Suprapubic skin (tissue), 4 donors: ENCODE measurements at places on chromosomes 1 and 21. TPM values are rescaled to one million over a fixed set of nuclear protein-coding genes. Genes with fewer than 3 reads are reported as not detected.

Gene DNAJC28
- total RNA-seq: 3.3 TPM

Gene BTG2
- total RNA-seq: 210 TPM

Gene NUDT4B
- 25.1 TPM for total RNA-seq

Gene CD164L2
- 10.0 TPM for total RNA-seq

Gene FCMR
- 0.39 TPM for total RNA-seq

Gene NR5A2
- total RNA-seq: 0.60 TPM

Gene GCSAML
- not detected for total RNA-seq

Gene PRDM15
- 27.5 TPM for total RNA-seq

Gene TIAM1
- total RNA-seq: 71.9 TPM

Gene RIPPLY3
- not detected for total RNA-seq

Gene SIM2
- total RNA-seq: not detected

Gene LRIG2
- 30.4 TPM for total RNA-seq

Gene SLC25A34
- 4.3 TPM for total RNA-seq

Gene XCL2
- not detected for total RNA-seq

Gene SELP
- total RNA-seq: 2.1 TPM

GRCh38 chr1:32342704-32343103 lies 6.7 kb upstream of the MARCKSL1 start:
- DNase-seq: no peak
- no peaks in the 10 kb centered on the region for H3K36me3 ChIP-seq
- peaks cover 24% of the 10 kb centered on the region for H3K4me1 ChIP-seq
- no peak overlapping the region for H3K4me3 ChIP-seq
- no peak overlapping the region for H3K27ac ChIP-seq

DNA sequence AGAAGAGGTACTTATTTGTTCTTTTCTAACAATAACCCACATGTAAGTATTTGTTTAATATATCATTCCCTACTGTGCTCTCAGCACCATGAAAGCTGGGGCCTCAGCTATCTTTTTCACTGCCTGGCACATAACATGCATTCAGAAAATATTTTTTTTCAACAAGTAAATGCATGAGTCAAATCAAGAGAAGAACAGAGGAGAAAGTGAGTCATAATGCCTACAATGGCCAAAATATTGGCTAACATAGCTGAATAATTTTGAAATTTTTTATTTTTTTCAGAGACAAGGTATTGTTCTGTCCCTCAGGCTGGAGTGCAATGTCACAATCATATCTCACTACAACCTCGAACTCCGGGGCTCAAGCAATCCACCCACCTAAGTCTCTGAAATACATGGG lies 252.2 kb upstream of the ADAMTS5 start:
- no peaks in the 10 kb centered on the region for H3K27me3 ChIP-seq
- H3K27ac ChIP-seq: peak overlapping the region; percentile 69
- no peak for DNase-seq
- no peaks in the 10 kb centered on the region for H3K4me1 ChIP-seq
- H3K36me3 ChIP-seq: no peaks in the 10 kb centered on the region

- H3K27ac ChIP-seq: no peak overlapping the region
- peaks cover 7% of the 10 kb centered on the region for H3K4me1 ChIP-seq
- DNase-seq: no peak
- H3K4me3 ChIP-seq: no peak overlapping the region
Measured at GRCh38 chr1:9759939-9760338, 63.8 kb downstream of the CLSTN1 start.

DNA sequence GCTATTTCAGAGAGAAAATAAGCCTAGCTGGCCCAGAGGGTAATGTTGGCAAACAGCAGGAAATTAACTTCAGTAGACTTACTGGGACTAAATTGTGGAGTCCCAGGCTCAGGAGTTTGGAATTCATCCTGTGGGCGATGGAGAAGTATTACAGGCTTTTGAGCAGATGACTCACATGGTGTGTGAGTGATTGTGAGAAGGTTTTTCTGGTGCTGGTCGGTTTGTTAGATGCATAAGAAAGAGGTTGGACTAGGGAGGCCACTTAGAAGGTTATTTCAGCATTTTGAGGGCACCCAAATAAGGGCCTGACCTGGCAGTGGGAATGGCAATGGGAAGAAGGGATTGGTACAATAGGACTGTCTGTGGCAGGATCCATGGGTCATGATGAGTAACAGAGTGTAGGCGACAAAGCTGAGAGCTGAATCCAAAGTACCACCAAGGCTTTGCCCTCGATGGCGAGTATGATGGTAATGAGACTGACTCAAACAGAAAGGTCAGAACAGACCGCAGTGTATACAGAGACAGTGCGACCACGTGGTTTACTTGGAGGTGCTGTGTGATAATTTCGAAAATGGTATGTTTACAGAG lies 69.2 kb upstream of the KIF26B start:
- H3K4me1 ChIP-seq: no peaks in the 10 kb centered on the region
- no peak overlapping the region for H3K4me3 ChIP-seq
- no peaks in the 10 kb centered on the region for H3K27me3 ChIP-seq
- H3K27ac ChIP-seq: no peak overlapping the region
- H3K36me3 ChIP-seq: no peaks in the 10 kb centered on the region

DNA sequence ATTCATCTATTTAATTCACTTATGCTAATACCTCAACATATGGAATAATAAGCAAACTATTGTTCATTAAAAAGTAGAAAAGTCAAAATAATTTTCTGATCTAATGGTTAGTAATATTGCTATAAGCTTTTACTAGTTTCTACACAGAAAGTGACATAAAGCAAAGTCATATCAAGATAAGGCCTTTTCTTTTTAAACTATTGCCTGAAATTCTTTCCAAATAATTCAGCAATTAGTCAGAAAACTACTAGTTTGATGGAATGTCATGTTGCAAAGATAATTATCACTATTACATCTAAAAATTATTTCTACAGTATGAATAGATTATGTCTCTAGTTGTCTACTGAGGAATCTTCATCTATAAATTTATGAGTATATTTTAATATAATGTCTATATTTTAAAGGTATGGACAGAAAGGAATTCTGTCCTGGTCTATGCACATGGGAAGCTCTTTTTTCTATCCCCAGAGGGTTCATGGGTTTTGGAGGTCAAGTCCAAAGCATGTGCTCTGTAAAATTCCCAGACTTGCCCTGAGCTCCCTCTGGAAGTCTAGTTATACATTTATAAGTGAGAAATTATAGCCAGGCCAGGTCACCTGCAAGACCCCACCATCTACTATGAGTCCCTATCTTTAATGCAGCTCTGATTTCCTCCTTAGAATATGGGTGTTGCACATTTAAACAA lies 84.6 kb upstream of the DPYD start:
- H3K27ac ChIP-seq: no peak overlapping the region
- H3K36me3 ChIP-seq: no peaks in the 10 kb centered on the region
- DNase-seq: no peak
- H3K4me1 ChIP-seq: no peaks in the 10 kb centered on the region
- H3K4me3 ChIP-seq: no peak overlapping the region

- no peaks in the 10 kb centered on the region for H3K36me3 ChIP-seq
- DNase-seq: no peak
- no peak overlapping the region for H3K27ac ChIP-seq
- peaks cover 22% of the 10 kb centered on the region for H3K4me1 ChIP-seq
- peaks cover 11% of the 10 kb centered on the region for H3K27me3 ChIP-seq
Measured at GRCh38 chr1:115071012-115071664, 18.2 kb downstream of the TSPAN2 start.

- no peak overlapping the region for H3K4me3 ChIP-seq
- no peak overlapping the region for H3K27ac ChIP-seq
- no peaks in the 10 kb centered on the region for H3K4me1 ChIP-seq
- H3K36me3 ChIP-seq: no peaks in the 10 kb centered on the region
Measured at GRCh38 chr21:16108561-16109075, 378.8 kb downstream of the USP25 start.

GRCh38 chr1:162133566-162133965 lies 64.1 kb downstream of the NOS1AP start:
- no peaks in the 10 kb centered on the region for H3K4me1 ChIP-seq
- H3K27me3 ChIP-seq: no peaks in the 10 kb centered on the region
- no peak overlapping the region for H3K4me3 ChIP-seq
- no peak overlapping the region for H3K27ac ChIP-seq
- no peak for DNase-seq

DNA sequence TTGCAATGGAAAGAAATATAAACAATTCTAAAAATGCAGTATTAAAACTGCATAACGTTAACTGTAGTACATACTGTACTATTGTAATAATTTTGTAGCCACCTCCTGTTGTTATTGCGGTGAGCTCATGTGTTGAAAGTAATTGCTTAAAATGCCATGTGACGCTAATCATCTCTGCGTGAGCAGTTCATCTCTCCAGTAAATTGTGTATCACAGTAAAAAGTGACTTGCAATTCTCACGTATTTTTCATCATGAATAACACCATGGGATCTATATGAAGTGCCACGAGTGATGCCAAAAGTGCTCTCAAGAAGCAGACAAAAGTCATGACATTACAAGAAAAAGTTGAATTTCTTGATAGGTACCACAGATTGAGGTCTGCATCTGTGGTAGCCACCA lies 82.4 kb upstream of the CYYR1 start:
- H3K36me3 ChIP-seq: no peaks in the 10 kb centered on the region
- H3K27ac ChIP-seq: no peak overlapping the region
- DNase-seq: no peak
- H3K4me3 ChIP-seq: no peak overlapping the region

DNA sequence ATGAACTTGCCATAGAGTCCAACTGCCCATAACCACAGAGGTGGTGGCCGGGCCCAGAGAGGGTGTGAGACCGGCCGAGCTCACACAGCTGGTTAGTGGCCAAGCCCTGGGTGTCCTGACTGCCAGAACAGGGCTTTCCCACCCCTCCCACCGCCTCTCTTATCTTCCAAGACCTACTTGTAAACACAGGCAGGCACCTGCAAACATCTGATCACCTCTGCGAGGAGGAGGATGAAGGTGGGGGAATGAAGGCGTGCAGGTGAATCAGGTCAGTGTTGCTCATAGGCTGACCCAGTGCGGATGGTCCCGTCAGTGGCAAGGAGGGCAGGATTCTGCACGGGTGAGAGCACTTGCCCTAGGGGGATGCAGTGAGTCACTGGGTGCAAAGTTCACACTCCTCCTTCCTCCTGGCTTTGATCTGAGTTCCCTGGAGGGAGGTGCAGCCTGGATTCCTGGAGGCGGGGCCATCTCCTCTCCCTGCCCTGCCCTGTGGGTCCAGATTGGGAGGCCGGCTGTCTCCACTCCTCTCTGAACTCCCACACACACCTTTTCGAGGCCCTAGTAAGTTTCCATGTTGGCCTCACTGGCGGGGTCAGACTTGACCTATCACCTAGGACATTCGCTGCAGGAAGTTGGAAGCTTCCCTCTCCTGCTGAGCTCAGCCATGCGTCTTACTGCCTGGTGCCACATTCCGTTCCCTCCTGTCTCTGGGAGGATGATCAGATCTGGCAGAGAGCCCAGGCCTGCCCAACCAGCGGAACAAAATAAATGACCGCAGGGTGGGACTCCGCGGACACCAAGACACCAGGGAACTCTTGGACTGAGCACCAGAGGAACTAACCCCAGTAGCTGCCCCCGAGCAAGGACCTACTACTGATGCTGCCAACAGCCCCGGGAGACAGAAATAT lies 7.3 kb downstream of the UQCRHL start:
- H3K4me3 ChIP-seq: no peak overlapping the region
- H3K27me3 ChIP-seq: no peaks in the 10 kb centered on the region
- peaks cover 54% of the 10 kb centered on the region for H3K4me1 ChIP-seq
- H3K36me3 ChIP-seq: no peaks in the 10 kb centered on the region

DNA sequence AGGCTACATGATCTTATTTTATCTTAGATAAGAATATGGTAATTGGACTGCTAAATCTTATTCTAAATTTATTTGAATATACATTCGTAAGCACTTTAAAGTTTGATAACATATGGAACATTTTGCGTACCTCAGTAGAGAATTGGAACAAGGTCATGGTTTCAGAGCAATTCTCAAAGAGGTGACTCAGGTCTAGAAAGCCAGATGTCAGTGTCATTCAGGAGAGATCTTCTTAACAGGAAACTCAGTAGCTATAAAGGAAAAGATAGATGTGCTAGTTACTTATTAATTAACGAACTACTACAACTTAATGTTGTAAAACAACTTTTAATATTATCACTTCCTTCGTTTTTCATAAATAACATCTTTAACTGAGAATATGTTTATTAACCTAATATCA lies 142.5 kb downstream of the USP25 start:
- H3K4me3 ChIP-seq: no peak overlapping the region
- no peak overlapping the region for H3K27ac ChIP-seq
- no peaks in the 10 kb centered on the region for H3K27me3 ChIP-seq

GRCh38 chr1:22709891-22710700 lies 543 bp upstream of the EPHB2 start:
- peaks cover 19% of the 10 kb centered on the region for H3K27me3 ChIP-seq
- H3K27ac ChIP-seq: no peak overlapping the region
- no peaks in the 10 kb centered on the region for H3K36me3 ChIP-seq
- no peak for DNase-seq

- H3K4me3 ChIP-seq: no peak overlapping the region
- H3K27me3 ChIP-seq: peaks cover 30% of the 10 kb centered on the region
- H3K36me3 ChIP-seq: no peaks in the 10 kb centered on the region
Measured at GRCh38 chr21:44416193-44416592, 39.1 kb upstream of the LRRC3 start.

DNA sequence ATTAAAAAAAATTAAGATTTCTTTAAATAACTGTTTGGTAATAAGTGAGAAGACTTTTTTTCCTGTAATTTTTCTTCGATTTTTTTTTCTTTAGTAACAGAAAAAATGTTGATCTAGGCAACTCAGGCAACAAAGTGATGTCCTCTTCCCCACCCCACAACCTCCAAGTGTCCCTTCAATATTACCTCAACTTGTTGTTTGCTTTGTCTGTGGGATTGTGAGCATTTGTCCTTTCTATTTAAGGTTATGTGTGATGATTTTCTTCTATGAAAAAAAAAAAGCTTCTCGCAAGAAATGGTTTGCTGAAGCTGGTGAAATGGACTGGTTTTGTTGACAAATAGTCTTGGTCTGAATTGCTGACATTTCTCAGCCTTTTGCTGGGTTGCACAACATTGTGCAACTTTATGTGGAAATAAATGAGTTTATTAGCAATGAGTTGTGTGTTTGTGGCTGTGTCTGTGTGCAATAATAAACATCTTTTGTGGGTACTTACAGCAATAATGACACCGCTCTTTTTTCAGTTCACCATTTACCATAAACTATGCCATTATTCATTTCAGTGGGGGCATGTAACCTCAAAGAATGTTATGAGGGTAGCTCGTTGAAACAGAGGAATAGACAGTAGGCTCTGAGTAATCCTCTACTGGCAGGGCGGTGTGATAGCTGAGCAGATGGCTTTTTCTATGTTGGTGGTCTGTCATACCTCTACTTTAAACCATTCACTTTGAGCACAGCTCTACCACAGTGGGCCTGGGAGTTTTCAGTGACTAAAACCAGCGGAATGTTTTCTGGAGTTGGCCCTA lies 218.4 kb downstream of the HLX start:
- no peaks in the 10 kb centered on the region for H3K27me3 ChIP-seq
- H3K27ac ChIP-seq: no peak overlapping the region
- peaks cover 12% of the 10 kb centered on the region for H3K4me1 ChIP-seq
- H3K36me3 ChIP-seq: no peaks in the 10 kb centered on the region

GRCh38 chr1:112893288-112894009 lies 62.5 kb downstream of the SLC16A1 start:
- no peaks in the 10 kb centered on the region for H3K36me3 ChIP-seq
- no peak for DNase-seq
- H3K27me3 ChIP-seq: no peaks in the 10 kb centered on the region
- no peak overlapping the region for H3K27ac ChIP-seq
